ENCODE measurements at places on chromosomes 11 and 22.

GRCh38 chr11:133723056-133723455 lies 122.3 kb downstream of the SPATA19 start:
- peak; percentile 12 for DNase-seq

GRCh38 chr22:37298748-37299495 lies 16.6 kb downstream of the CYTH4 start:
- DNase-seq: no peak

DNA sequence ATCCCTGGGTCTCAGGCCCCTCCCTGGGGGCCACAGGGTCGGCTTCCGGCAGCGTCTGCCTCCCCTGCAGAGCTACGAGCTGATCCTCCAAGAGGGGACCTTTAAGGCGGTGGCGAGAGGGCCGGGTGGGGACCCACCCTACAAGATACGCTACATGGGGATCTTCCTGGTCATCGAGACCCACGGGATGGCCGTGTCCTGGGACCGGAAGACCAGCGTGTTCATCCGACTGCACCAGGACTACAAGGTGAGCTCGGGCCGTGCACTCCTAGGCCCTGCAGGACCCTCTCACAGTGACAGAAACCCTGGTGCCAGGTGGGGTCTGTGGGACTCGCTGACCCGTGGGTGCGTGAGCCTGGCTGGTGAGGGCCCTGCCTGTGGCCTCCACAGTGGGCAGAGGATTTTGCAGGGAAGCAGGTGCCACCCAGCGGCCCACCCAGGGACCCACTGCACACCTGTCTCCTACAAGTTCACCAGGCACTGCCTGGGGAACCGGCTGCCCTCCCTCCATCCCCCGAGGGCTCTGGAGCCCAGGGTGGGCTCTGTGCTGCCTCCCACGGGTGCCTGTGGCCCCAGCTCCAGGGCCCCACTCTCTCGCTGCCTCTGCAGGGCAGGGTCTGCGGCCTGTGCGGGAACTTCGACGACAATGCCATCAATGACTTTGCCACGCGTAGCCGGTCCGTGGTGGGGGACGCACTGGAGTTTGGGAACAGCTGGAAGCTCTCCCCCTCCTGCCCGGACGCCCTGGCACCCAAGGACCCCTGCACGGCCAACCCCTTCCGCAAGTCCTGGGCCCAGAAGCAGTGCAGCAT lies 13.7 kb downstream of the MUC5B start:
- DNase-seq: no peak

GRCh38 chr11:110481523-110481922 lies 51.8 kb downstream of the FDX1 start:
- DNase-seq: no peak

DNA sequence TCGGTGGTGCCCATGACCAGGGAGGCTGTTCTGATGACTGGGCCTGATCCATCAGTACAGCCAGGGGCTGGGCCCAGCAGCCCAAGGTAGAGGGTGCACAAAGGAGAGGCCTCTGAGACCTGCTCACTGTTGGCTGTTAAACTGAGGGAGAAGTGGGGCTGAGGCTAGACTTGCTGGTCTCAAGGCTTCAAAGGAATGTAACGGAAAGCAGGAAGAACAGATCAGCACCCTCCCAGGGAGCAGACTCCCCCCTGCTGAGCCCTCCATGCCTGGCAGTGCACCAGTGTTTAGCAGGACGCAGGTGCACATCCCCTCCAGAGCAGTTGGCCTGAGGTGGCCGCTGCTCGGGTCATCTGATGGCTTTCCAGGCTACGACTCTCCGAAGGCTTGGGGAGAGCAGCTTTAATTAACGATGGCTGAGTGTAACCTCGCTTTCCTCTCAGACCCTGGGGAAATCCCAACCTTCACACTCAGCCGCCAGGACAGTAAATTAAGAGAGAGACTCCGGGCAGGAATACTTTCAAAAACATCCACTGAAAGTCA lies 255.7 kb upstream of the NARS2 start:
- no peak for DNase-seq

DNA sequence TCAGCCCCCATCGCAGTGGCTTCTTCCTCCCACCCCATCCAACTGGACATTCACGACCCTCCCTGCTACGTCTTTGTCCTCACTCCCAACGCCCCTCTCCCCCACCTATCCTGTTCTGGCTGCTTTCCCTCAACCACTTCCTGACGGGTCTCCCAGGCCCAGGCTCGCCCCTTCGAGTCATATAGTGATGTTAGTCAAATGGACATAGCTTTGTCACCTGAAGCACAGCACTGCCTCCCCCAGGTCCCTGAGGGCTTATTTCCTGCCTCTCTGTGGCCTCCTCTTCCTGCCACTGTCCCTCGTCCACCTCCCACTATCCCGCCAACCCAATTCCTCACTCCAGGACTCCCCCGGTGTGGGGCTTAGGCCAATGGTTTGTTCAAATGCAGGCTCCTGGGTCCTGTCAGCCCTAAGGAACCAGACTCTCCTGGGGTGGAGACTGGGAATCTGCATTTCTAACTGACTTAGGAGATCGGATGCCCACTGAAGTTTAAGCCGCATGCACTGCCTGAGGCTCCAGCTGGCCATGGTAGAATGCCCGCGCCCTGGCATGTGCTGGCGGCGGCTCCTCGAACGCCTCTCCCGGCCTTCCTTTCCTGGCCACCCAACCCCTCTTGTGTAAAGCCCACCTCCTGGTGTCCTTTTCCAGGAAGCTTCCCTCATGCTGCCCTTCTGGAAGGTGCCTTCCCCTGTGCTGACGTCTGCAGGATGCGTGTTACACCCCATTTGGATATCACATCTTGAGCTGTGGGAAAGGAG lies 18.3 kb downstream of the SUN2 start:
- no peak for DNase-seq

- DNase-seq: no peak
These were observed 5.5 kb downstream of the KRTAP5-6 start for GRCh38 chr11:1702506-1702905.

- DNase-seq: no peak
These were observed 148.7 kb upstream of the B3GAT1 start for GRCh38 chr11:134560566-134561330.

- DNase-seq: peak; percentile 50
These were observed 12.8 kb upstream of the HYLS1 start for GRCh38 chr11:125874556-125875124.

DNA sequence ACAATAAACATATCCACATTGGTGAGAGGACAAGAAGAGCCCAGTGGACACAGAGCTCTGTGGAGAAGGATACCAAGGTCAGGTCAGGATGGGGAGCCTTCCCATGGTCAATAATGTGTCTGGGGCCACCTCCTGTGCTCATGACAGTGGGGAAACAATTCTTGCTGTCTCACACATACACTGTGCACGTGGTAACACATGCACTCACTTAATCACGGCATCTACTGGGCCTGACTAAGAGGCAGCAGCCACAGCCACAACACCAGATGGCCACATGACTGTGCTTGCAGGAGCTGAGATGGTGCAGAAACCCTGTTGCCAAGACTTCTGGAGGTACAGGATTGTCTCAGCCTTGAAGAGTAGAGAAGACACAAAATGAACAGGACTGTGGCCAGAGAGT lies 28.6 kb downstream of the C22orf42 start:
- DNase-seq: no peak

DNA sequence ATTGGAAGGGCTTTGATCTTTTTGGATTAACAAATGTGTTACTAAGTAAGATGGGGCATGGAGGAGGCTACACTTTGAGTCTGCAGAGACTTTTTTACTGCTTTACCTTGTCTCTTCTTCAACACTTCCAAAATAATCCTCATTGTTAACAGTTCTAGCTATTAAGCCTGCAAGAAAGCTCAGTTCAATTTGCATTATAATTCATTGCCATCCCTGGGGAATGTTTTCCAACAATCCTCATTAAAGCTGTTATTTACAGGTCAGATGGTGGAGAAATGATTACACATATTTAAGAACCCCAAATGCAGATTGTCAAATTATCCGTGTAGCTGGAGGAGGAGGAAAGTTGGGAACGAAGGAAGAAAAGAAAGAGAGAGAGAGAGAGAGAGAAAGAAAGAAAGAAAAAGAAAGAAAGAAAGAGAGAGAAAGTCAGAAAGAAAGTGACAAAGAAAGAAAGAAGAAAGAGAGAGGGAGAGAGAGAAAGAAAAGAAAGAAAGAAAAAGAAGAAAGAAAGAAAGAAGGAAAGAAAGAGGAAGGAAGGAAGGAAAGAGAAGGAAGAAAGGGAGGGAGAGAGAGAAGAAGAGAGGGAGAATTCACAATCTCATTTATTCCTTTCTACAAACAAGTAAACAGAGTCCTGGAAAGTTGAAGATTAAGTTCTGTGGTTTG lies 443.9 kb downstream of the INSC start:
- DNase-seq: no peak

- no peak for DNase-seq
These were observed 110.0 kb downstream of the KIRREL3 start for GRCh38 chr11:126890561-126890960.

DNA sequence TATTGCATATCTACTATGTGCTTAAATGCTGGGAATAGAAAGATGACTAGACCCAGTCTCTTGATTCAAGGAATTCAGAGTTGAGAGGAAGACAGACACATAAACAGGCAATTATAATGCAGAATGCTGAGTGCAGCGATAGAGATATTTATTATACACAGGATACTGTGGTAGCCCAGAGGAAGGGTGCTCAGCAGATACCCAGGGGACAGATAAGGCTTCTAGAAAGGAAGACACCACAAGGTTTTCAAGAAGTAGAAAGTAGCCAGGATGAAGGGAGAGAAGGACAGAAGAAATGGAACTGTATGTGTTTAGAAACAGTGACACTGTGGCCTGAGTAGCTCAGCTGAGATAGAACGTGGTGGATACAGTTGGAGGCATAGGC lies 79.4 kb upstream of the NNMT start:
- no peak for DNase-seq

DNA sequence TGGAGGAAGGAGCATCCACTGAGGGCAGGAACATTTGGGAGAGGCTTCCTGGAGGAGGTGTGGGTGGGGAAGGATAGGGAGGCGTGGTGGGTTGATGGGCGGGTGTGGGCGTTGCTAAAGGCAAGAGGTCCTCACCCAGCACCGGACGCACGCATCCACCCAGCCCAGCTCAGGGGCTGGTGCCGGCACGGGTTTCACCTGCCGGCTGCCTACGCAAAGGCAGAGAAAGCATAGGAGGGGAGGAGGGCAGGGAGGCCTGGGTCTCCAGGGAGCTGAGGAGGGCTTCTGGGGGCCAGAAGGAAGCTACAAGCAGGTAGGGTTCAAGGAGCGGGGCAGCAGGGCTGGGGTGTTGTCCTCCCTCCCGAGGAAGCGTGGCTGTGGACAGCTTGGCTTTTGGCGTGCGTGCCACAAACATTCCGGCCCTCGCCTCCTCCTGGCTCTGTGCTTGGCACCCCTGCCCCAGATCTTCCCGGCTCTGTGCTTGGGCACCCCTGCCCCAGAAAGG lies 7.8 kb downstream of the SSH3 start:
- DNase-seq: no peak

DNA sequence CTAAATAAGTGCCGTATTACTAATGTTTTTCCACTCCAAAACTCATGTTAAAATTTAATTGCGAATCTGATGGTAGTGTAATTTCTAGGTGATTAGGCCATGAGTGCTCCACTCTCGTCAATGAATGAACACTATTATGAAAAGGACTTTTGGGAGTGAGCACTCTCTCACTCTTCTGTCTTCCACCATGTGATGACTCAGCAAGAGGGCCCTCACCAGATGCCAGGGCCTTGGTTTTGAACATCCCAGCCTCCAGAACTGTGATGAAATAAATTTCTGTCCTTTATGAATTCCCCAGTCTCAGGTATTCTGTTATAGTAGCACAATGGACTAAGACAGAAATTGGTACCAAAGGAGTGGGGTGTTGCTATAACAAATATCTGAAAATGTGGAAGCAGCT lies 8.1 kb downstream of the JRKL start:
- DNase-seq: no peak

GRCh38 chr11:124961972-124962609 lies 8.1 kb downstream of the CCDC15 start:
- peak; percentile 54 for DNase-seq

DNA sequence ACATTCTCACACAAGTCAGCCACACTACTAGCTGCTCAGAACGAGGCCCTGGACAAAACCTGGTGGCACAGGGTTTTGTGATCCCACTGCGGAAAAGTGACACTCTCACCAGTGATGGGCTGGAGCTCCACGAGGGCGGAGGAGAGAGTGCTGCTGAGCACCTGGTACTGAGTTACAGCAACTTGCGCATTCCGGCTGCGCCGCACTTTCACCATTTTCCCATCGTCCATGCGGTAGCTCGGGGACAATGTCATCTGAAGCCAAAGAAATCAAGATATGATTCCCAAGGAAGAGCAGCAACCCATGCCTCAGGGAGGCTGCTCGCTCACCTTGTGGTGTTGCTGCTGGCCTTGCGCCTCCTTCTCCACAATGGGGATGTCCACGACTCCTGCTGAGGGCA lies 6.1 kb downstream of the RPUSD4 start:
- no peak for DNase-seq

- DNase-seq: no peak
These were observed 179.3 kb upstream of the FAT3 start for GRCh38 chr11:92045301-92045700.

GRCh38 chr11:75305993-75306392 lies 45.5 kb downstream of the ARRB1 start:
- no peak for DNase-seq

GRCh38 chr22:41501209-41501608 lies 32.3 kb downstream of the ACO2 start:
- no peak for DNase-seq

GRCh38 chr22:22772396-22772795 lies 115.2 kb upstream of the IGLL5 start:
- DNase-seq: no peak

GRCh38 chr11:60739114-60739513 lies 14.6 kb downstream of the MS4A18 start:
- DNase-seq: no peak

- DNase-seq: no peak
These were observed 897.7 kb downstream of the KCNA4 start for GRCh38 chr11:29119116-29119515.

GRCh38 chr11:44256673-44257291 lies 53.2 kb downstream of the ALX4 start:
- DNase-seq: no peak

Measured in hindlimb muscle (tissue), 1 donor.